ENCODE measurements at places on chromosomes 6 and 20.

GRCh38 chr6:99297415-99297814 is 52.1 kb downstream of the FAXC start:
- no peaks in the 10 kb centered on the region for H3K36me3 ChIP-seq
- no peak for DNase-seq
- H3K27ac ChIP-seq = no peak overlapping the region
- H3K4me1 ChIP-seq = no peaks in the 10 kb centered on the region
- no peaks in the 10 kb centered on the region for H3K27me3 ChIP-seq
- H3K4me3 ChIP-seq = no peak overlapping the region

DNA sequence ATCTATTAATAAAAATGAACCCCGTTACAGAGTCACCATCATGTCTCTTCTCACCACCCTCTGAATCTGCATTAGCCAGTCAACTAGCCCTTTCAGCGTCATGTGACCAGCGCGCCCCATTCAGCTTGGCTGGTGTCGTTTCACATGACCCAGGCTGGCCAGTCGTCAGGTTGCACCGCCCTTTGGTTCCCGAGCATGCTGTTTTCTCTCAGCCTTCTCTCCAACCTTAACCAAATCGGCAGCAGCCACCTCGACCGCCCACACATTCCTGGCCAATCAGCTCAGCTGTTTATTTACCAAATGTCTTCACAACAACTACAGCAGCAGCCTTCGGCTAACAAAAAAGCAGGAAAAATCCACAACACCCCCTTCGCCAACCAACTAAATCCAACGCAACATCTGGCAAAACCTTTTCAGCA is 5.6 kb downstream of the SRSF3 start:
- H3K27ac ChIP-seq = peak overlapping the region; percentile 73
- peaks cover 81% of the 10 kb centered on the region for H3K4me1 ChIP-seq
- H3K27me3 ChIP-seq = no peaks in the 10 kb centered on the region
- DNase-seq = peak; percentile 25

GRCh38 chr20:53736757-53737395 is 143.2 kb upstream of the ZNF217 start:
- no peaks in the 10 kb centered on the region for H3K27me3 ChIP-seq
- no peaks in the 10 kb centered on the region for H3K36me3 ChIP-seq
- H3K4me3 ChIP-seq = no peak overlapping the region
- peaks cover 14% of the 10 kb centered on the region for H3K4me1 ChIP-seq
- no peak for DNase-seq

- H3K27ac ChIP-seq = no peak overlapping the region
- H3K36me3 ChIP-seq = no peaks in the 10 kb centered on the region
- H3K4me1 ChIP-seq = no peaks in the 10 kb centered on the region
- H3K27me3 ChIP-seq = no peaks in the 10 kb centered on the region
- no peak overlapping the region for H3K4me3 ChIP-seq
- DNase-seq = no peak
These were observed 409.9 kb upstream of the MARCKS start for GRCh38 chr6:113447088-113447831.

DNA sequence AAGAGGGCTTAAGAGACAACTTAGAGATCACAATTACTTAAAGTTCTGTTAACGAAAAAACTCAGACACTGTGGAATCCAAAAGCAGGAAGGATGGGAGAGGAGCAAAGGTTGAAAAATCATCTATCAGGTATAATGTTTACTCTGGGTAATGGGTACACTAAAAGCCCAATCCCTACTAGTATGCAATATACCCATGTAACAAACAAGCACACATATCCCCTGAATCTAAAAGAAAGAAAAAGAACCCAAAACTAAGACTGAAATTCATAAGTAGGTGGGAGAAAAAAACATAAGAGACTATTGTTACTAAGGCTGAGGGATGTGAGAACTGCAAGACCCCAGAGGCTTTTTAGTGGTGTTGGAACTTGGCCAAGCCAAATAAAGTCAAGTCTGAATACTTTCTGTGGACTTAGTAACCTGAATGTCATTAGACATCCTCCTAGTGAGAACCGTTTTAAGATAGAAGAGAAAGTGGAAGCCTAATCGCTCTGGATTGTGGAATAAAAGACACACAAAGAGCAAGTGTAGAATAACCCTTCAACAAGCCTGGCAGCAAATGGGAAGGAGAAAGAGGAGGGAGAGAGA is 189.4 kb upstream of the RNF217 start:
- no peak overlapping the region for H3K27ac ChIP-seq
- no peak overlapping the region for H3K4me3 ChIP-seq
- H3K4me1 ChIP-seq = no peaks in the 10 kb centered on the region
- no peak for DNase-seq

DNA sequence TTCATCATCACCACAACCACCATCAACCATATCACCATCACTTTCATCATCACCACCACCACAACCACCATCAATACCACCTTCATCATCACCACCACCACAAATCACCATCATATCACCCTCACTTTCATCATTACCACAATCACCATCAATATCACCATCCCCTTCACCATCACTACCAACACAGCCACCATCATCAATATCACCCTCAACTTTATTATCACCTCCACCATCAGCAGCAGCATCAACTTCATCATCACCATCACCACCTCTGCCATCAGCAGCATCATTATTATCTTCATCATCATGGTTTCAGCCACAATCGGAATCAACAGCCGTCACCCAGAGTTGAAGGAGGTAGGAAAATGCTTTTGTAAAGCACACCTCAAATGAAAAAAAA is 225.7 kb upstream of the SULF2 start:
- no peak for DNase-seq
- H3K36me3 ChIP-seq = no peaks in the 10 kb centered on the region
- no peak overlapping the region for H3K27ac ChIP-seq
- no peaks in the 10 kb centered on the region for H3K27me3 ChIP-seq

DNA sequence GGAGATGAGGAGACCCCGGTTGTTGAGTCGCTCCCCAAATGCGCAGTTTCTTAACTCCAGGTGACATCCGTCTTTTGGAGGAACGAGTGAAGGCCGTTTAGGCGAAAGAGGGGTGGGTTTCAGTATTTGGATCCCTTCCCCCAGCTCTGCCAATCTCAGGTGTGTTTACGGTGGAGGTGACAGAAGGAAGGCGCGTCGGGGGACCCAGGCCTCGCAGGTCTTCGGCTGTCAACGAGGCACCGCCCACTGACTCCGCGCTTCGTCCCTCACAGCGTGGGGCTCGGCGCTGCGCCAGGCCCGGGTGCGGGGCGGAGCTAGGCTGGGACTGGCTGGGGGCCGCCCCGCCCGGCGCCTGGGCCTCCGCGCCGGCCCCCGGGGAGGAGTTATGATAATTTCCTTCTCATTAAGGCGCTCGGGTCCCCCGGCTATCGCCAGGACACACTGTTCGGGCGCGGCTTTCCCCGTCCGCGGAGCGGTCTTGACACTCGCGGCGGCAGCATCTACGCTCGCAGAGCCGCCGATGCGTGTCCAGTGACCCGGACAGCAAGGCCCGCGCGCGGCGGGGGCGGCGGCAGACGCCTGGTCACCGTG is at the start of gene TFAP2C:
Gene TFAP2C (plus strand): TSS at position 434 of the 591 bp plus-strand sequence. CDS start 239 bp downstream, outside the sequence.
- peaks cover 12% of the 10 kb centered on the region for H3K27me3 ChIP-seq
- H3K4me3 ChIP-seq = no peak within 1 kb of the TSS
- no peak for DNase-seq
- H3K36me3 ChIP-seq = no peaks in the 10 kb centered on the region

DNA sequence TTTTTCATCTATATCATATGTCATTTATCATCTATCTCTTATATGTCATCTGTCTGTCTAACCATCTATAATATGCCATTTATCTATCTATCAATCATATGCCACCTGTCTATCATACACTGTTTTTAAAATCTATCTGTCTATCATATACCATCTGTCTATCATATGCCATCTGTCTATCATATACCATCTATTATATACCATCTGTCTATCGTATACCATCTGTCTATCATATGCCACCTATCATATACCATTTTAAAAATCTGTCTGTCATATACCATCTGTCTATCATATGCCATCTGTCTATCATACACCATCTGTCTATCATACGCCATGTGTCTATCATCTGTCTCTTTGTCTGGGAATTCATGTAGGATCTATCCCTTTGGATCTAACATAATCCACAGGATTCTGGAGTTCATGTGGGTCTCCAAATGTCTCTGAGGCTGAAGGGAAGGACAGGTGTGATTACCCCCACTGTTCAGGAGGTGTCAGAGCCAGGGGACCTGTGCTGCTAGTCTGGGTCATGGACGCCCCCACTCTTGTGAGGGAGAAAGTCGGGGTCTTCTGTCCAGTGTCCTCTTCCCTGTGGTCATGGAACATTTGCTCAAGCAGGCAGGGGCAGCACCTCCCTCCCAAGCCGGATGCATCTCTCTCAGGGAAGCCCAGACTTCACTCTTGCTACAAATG is 36.9 kb upstream of the FRMD1 start:
- H3K36me3 ChIP-seq = no peaks in the 10 kb centered on the region
- H3K27me3 ChIP-seq = no peaks in the 10 kb centered on the region
- DNase-seq = no peak
- H3K4me1 ChIP-seq = no peaks in the 10 kb centered on the region
- H3K4me3 ChIP-seq = no peak overlapping the region
- H3K27ac ChIP-seq = no peak overlapping the region

DNA sequence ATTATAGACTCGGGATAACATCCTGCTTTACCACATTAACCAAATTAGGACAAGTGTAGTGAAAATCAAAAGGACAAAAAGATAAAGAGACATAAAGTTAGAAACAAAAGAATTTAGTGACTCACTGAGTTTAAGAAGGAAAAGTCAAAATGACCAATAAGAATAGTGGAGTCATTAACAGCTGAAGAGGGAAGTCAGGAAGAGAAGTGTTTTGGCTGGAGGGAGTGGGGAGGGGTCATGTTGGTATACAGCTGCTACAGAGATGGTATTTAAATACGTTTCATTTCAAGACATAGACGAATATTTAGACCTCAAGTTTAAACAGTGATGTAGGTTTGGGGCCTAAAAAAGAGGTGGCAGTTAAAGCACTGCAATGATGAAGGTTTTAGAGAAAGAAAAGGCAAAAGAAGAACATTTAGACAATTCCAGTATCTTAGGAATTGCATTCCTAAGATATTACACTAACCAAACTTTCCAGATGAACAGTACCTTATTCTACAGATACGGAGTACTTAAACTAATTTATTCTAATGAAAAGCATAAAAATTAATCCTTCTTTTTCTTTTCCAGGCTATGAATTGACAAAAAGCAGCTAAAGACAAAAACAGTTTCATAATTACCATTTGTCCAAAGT is 10.6 kb downstream of the FKBP5 start:
- no peak for DNase-seq
- peak overlapping the region; percentile 43 for H3K27ac ChIP-seq
- peaks cover 25% of the 10 kb centered on the region for H3K4me1 ChIP-seq
- no peaks in the 10 kb centered on the region for H3K27me3 ChIP-seq

DNA sequence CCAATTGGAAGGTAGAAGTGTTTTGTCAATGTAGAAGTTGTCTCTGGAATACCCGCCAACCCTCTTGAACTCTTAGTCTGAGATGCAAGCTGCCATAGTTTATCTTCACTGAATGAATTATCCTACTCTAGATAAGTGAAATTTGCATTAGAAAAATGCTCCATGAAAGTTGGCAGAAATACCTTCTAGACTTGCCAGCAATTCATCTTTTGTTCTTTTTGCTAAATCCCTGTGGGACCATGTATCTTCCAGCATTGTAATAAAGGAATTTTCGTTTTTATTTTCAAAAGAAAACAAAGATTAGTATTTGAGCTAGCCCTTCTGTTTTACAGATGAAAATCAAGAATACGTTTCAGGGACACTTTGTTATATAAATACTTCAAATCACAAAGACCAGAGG is 244.2 kb downstream of the CBLN4 start:
- H3K27me3 ChIP-seq = no peaks in the 10 kb centered on the region
- H3K36me3 ChIP-seq = no peaks in the 10 kb centered on the region
- DNase-seq = no peak
- H3K27ac ChIP-seq = no peak overlapping the region
- no peaks in the 10 kb centered on the region for H3K4me1 ChIP-seq
- no peak overlapping the region for H3K4me3 ChIP-seq

DNA sequence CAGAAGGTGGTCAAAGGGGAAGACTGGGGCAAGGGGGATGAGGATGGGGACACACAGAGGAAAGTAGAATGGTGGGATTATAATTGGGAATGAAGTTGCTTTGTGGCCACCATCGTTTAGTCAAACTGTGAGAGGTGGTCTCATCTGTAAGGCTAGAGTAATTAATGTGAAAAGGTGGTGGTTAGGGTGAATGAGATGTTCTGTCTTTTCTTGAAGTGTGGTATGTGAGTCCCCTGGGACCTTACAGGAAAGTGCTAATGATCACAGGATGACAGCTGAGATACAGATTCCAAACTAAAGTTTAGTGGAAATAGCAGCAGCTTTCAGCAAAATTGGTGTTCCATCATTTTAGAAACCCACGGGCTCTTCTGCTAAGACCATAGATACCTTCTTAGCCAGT is 10.7 kb downstream of the ZFAND3 start:
- H3K4me3 ChIP-seq = no peak overlapping the region
- H3K27me3 ChIP-seq = no peaks in the 10 kb centered on the region
- H3K36me3 ChIP-seq = no peaks in the 10 kb centered on the region
- H3K27ac ChIP-seq = no peak overlapping the region

DNA sequence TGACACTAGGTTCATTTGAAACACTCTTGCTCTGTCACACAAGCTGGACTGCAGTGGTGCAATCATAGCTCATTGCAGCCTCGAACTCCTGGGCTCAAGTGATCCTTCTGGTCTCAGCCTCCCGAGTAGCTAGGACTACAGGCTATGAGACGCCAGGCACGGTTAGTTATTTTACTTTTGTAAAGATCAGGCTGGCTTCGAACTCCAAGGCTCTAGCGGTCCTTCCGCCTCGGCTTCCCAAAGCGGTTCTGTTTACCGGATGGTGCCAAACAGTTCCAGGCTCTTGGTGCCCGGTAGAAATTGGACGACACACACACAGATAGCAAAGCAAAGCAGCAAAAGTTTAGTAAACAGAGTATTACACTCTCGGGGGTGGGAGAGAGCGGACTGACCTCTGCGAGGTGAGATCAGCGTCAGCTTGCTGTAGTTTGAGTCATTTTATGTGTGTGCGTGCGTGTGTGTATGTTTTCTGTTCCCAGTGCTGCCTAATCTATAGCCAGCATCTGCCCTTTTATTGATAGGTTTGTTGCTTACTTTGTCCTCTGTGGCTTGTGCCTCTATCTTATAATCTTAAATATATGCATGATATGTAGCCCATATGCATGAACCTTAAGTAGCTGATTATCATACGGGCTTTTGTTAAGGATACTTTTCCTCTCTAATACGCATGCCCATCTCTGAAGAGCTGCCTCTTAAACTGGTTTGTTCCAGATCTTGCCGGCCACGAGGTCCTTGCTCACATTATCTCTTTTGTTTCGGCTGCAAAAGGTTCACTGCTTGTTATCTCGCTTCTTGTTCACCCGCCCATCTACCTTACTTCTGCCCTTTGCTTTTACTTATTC is 75.2 kb downstream of the OR2B2 start:
- peak overlapping the region; percentile 87 for H3K4me3 ChIP-seq
- DNase-seq = no peak
- no peaks in the 10 kb centered on the region for H3K27me3 ChIP-seq
- H3K27ac ChIP-seq = peak overlapping the region; percentile 93

DNA sequence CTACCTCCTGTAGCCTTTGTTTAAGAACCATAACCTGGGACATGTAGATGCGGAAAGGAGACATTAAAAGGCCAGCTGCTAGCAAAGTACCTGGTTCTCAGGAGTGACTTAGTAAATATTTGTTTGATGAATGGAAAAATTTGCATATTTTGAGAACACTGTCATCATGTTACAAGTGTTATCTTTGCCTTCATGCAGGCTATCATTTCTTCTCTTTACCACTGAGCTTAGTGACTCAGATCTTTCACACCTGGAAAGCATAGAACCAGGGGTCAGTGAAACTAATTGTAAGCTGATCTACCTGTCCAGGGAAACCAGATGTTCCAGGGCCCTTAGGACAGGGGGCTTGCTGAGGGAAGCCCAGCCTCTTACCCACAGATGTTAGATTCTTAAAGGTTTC is 5.4 kb downstream of the ZFP57 start:
- H3K27me3 ChIP-seq = no peaks in the 10 kb centered on the region
- H3K36me3 ChIP-seq = no peaks in the 10 kb centered on the region
- DNase-seq = no peak
- H3K4me1 ChIP-seq = no peaks in the 10 kb centered on the region
- H3K4me3 ChIP-seq = no peak overlapping the region
- no peak overlapping the region for H3K27ac ChIP-seq

Measured in naive thymus-derived CD4-positive, alpha-beta T cell (primary cell).